ENCODE measurements at places on chromosomes 5 and 9.

- DNase-seq = peak; percentile 79
Observed at GRCh38 chr9:137042751-137043727, 2.9 kb downstream of the NPDC1 start.

GRCh38 chr5:32127711-32128110, 46.4 kb downstream of the GOLPH3 start:
- no peak for DNase-seq

GRCh38 chr5:5695266-5695665, 272.8 kb downstream of the ICE1 start:
- DNase-seq = no peak

DNA sequence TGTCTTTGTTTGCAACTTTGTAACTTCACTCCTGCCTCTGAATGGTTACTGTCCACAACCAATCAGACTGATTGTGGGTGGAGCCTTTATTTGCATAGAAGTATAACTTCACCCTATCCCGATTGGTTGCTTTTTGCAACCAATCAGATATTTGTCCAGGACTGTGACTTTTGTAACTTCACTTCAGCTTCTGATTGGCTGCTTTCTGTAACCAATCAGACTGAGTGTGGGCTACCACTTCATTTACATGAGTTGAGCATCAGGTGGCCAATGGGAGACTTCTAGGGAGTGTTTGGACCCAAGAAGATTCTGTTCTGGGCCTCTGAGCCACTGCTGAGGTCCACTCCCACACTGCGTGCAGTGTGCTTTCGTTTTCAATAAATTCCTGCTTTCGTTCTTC, 1810.7 kb upstream of the CDH6 start:
- no peak for DNase-seq

DNA sequence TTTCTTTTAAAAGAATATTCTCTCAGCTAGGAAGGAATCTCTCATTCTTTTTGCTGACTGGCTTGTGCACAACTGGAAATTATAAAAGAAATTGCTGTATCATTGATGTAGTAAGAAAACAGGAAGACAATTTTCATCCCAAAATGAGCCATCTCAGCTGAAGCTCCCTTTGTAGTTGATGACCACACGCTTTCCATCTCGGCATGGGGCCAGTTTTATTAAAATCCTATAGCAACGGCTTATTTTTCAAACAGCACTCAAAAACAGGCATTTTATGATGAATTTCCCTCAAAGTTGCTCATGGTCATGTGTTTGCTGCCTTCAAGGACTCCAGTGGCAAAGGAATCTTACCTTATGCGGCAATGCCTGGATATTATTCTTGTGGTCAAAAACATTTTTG, 62.4 kb upstream of the GLIS3 start:
- no peak for DNase-seq

DNA sequence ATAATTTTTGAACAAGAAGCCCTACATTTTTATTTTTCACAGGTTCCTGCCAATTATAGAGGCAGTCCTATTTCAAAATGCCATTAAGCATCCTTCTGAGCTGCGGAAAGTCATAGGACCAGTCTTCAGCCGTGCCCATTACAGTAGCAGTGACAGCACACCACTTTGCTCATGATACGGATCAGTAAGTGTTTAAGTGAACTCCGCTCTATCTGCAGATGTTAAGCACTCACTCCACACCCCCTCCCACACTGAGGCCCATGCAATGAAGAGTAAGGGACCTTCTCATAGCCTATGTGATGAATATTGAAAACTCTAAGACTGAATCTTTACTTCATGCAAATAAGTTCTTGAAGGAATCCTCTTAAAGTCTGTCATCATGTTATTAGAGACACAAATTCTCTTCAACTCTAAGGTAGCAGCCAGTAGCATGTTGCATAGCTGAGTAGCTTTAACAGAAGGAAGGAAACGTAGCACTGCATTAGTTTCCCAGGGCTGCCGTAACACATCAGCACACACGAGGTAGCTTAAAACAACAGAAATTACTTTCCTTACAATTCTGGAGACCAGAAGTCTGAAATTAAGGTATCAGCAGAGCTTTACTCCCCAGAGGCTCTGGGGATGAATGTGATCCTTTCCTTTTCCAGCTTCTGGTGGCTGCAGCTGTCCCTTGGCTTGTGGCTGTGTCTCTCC, 20.3 kb upstream of the TAF11L2 start:
- DNase-seq = no peak

GRCh38 chr9:36835271-36835996, 198.6 kb downstream of the PAX5 start:
- DNase-seq = no peak

DNA sequence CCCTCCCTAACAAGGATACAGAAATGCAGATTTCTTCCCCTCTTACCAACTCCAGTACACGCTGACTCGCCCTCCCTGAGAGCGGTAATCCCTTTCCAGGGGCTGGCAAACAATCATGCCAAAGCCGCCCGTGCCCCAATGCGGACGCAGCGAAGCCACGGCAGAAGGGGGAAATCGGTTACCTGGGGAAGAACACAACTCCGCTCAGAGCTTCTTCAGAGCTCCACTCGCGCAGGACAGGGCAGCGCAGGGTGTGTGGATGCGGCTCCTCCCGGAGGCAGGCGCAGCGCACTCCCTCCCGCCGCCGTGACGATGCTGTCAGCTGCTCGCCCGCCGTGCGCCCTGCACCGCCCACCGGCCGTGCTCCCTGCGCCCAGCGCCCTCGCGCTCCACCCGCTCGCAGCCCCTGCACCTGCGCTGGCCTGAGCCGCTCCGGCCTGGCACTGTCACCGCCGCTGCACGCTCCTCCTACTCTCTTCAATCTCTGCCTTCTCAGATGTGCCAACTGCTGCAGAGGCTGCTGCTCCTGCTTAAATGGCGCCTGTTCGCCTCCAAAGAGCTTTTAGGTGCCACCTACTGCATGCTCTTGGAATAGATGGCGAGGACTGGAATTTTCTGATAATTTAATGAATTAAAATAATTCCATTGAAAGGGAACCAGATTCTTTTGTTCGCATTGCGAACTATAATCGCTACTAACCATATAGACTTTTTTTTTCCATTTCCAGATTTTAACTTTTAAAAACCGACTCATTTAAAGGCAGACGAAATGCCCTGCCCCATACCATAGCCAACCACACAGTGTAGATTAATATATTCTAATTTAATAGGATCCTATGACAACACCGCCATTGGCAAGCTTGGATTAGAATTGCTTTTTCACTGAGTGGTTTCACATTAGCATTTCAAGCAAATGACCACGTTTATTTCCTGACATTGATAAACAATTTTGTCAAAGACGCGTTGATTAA, at the start of gene DIRAS2:
TSS of gene DIRAS2 (minus strand) at position 255 of the 970 bp plus-strand sequence. CDS start 28,997 bp downstream, outside the sequence.
- peak; percentile 55 for DNase-seq

GRCh38 chr5:143541943-143542797, 138.7 kb upstream of the NR3C1 start:
- DNase-seq = no peak

DNA sequence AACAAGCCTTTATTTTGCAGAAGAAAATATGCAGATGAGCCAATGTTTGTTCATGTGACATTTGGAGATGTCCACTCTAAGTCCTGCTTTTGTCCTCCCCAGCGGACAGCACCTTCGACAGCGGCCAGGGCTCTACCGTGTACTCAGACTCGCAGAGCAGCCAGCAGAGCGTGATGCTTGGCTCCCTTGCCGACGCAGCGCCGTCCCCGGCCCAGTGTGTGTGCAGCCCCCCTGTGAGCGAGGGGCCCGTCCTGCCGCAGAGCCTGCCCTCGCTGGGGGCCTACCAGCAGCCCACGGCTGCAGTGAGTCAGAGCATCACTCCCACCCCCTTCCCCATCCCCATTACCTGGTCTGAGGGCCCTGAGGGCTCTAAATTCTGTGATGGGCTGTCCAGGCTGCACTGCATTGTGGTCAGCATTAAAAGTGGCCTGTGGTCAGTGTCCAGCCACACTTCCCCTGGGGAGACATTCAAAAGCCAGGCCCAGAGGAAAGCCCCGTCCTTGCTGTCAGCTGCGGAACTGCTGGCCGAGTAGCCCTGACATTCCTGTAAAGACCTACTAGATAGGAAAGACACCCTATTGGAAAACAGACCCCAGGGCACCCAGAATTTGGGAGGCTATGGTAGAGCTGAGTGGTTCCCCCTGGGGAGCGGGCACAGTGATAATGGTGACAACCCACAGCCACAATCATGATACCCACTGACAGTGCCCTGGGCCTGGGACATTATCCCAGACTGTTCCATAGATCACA, 69.0 kb downstream of the WNK2 start:
- DNase-seq = peak; percentile 20

Data from Right ventricle myocardium superior (tissue), 1 donor.